ENCODE measurements at places on chromosomes 13 and 19. TPM values are rescaled to one million over a fixed set of nuclear protein-coding genes. Genes with fewer than 3 reads are reported as not detected.

The MAP4K1 gene
- total RNA-seq, result 1.3 TPM

The PABPC3 gene
- total RNA-seq, result not detected

The NLRP9 gene
- total RNA-seq, result not detected

The COMMD6 gene
- 107 TPM for total RNA-seq

The HNRNPL gene
- total RNA-seq, result 501 TPM

The WIZ gene
- total RNA-seq, result 11.5 TPM

The KANK3 gene
- total RNA-seq, result 5.3 TPM

The ZNF223 gene
- total RNA-seq, result 3.2 TPM

The IGFL4 gene
- not detected for total RNA-seq

The UBE2L5 gene
- not detected for total RNA-seq

The ZNF627 gene
- 34.4 TPM for total RNA-seq

The GNG8 gene
- total RNA-seq, result not detected

The TPTE2 gene
- total RNA-seq, result not detected

The FFAR1 gene
- 1.7 TPM for total RNA-seq

The LRRC4B gene
- total RNA-seq, result 8.7 TPM

The KCNN4 gene
- 15.4 TPM for total RNA-seq

The FOSB gene
- total RNA-seq, result 2.5 TPM

The ZNF790 gene
- total RNA-seq, result 8.4 TPM

The BCL3 gene
- total RNA-seq, result 0.95 TPM

The SHANK1 gene
- total RNA-seq, result not detected

The SHISA7 gene
- not detected for total RNA-seq

The ZNF559 gene
- total RNA-seq, result 3.9 TPM

The PRDX2 gene
- total RNA-seq, result not detected

The RFPL4A gene
- total RNA-seq, result not detected

The ZNF493 gene
- 3.9 TPM for total RNA-seq

The CLEC17A gene
- not detected for total RNA-seq

The IGFL1 gene
- total RNA-seq, result not detected

The LENG9 gene
- total RNA-seq, result 8.6 TPM

The TNNT1 gene
- total RNA-seq, result 411 TPM

The IL12RB1 gene
- total RNA-seq, result not detected

The ZNF440 gene
- total RNA-seq, result 5.7 TPM

The ADM5 gene
- total RNA-seq, result 3.2 TPM

The APC2 gene
- not detected for total RNA-seq

The RAP2A gene
- 6.5 TPM for total RNA-seq

The C1QTNF9 gene
- 0.09 TPM for total RNA-seq

The EHD2 gene
- 7.4 TPM for total RNA-seq

The ADAT3 gene
- 4.2 TPM for total RNA-seq

The SIGLECL1 gene
- 52.0 TPM for total RNA-seq

The NXNL1 gene
- not detected for total RNA-seq

The ZNF415 gene
- not detected for total RNA-seq

The TMEM221 gene
- total RNA-seq, result not detected

The MAMSTR gene
- 0.34 TPM for total RNA-seq

The FXYD1 gene
- total RNA-seq, result not detected

The TMEM59L gene
- 0.90 TPM for total RNA-seq
